HCEC 1CT (cell line): ENCODE measurements at places on chromosomes 11 and 22.

DNA sequence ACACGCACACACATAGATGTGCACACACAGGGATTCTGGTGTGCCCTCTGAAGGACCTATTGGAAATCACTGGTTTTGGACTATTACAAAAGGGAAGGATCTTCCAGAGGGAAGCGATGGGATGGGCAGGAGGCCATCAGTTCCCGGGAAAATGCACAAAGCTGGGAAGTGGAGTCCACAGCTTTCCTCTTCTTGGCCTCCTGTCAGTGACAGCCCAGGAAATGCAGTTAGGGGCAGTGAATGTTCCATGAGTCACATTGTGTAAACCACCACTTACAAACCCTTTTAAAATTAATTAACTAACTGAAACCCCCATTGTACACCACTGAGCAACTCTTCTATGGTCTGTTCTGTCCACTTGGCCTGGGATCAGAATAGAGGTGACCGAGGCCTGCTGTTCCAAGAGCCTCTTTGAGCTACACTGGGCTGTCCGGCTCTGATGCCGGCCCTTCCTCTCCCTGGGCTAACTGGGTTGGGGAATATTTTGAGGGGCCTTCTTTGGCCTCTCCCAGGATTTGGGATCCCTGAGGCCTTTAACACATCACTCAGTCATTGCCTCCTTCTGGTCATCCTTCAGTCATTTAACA, 137.7 kb downstream of the FEZ1 start:
- peak; percentile 43 for DNase-seq

DNA sequence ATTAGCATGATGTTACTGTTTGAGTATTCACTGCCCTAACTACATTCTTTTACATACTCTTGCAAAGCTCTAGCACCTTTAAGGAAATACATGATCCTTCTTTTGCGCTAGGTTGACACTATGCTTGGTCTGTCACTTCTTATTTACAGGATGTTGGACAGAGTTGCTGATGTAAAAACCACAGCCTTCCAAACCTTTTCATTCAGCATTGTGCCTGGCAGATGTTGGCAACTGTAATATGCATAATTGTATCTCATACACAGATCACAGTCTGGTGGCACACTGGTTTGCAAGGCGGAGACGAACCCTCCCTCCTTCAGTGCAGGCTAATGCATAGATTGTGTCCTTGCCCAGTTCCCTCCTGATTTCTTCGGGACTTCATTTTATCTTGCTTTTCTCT, 224.1 kb downstream of the SNX19 start:
- DNase-seq = no peak

DNA sequence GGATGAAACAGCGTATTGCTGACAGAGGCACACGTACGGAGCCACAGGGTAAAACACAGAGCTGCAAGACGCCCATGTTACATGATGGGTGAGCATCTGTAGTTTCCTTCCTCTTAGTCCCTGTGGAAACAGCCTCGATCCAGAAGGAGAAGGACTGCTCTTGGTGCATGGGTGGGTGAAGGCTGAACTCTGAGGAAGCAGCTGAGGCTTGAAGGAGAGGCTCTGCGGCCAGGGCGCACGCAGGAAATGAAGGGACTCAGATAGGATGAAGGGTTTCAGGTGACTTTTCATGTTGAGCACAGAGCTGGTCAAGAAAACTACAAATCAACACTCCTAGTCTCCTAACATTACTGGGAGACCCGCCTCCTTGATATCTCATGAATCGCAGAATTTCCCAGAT, 65.7 kb upstream of the ADA2 start:
- DNase-seq = no peak

DNA sequence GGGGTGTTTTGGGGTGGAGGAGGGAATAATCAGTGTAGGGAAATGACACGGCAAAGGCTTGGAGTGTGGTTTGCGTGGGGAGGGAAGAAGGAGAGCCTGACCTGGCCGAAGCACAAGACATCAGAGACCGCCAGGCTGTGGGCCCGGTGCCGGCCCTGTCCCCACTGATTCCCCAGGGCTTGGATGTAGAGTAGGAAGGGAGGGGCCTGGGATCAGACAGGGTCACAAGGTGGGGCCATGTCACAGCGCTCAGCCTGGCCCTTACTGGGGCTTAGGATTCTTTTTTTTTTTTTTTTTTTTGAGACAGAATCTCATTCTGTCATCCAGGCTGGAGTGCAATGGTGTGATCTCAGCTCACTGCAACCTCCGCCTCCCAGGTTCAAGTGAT, 9.8 kb downstream of the PICK1 start:
- no peak for DNase-seq

DNA sequence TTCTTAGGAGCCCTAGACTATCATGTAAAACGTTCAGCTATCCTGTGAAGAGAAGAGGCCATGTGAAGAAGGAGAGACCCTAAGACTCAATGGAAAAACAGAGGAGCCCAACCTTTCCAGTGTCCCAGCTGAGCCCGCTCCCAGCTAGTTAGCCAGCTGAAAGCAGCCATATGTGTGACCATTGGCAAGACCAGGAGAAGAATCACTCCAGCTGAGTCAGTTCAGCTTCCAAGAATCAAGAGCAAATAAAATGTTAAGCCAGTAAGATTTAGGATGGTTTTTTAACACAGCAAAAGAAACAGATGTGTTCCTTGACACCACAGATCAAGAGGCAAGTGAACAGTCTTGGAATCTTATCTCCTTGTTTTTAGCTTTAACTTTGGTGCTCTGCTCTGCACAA, 108.0 kb downstream of the CCDC81 start:
- DNase-seq = no peak

DNA sequence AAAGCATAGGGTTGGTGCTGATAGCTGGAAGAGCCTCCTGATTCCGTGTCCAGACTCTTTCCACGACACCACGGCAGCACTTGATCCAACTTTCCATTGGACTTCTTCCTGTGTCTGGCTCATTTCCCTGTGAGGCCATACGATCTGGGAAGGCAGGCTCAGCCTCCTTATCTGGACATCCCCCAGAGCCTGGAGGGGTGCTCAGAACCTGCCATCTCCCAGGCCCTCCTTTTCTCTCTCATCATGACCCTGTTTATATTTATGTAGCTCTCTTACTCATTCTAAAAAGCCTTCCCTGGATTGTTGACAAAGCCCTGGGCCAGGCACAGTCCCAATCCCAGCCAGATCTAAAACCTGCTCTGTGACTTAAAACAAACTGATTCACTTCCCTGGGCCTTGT, 7.8 kb upstream of the BCL9L start:
- no peak for DNase-seq

DNA sequence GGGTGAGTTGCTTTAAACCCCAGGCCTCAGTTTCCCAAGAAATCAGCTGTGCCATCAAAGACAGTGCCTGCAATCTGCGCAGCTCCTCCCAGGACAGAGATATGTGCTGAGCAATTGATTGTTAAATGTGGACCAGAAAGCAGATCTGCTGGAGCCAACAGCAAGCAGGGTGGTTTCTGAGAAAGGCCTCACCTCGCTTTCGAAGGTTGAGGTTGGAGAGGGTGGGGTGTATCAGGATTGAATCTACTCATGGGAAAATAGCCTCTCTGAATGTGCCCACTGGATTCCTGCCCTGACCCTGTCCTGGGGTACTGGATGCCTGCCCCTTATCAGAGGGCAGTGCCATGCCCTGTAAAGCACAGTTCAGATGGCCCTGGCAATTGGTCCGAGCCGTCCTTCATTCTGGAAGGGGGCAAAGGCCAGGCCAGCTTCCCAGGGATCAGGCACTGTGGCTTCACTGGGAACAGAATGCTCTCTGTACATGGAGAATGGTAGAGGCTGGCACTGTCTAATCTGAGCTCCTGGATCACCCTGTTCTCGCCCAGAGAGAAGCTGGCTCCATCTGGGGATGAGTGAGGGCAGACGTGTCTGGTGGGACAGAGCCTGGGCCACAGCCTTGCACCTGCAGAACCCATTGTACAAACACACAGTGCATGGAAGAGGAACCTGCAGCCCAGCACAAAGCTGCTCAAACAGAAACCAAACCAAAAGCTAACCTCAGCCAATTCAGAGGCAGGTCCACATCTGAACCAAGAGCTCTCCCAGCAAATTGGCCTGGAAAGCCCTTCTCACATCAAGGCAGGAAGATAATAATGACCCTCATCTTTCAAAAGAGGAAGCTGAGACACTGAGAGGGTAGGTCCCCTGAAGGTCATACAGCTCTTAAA, 15.2 kb downstream of the DHCR7 start:
- no peak for DNase-seq

GRCh38 chr11:28038775-28039174, 69.2 kb downstream of the KIF18A start:
- DNase-seq = no peak

DNA sequence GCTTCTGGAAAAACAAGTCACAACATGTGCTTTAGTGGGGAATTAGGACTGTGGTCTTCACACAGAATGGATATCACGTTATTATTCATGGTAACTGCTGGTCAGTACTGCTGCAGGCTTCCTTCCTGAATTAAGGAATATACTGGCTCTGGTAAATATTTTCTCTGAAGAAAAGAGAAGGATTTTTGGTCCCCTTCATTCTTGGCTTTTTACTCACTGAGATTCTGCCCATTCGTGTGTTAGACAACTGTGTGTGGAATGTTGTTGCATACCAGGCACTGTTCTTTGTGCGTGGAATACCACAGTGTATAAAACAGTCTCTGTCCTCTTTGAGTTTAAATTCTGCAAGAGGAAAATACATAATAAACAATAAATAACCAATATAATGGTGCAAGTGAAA, 80.3 kb downstream of the ALX4 start:
- no peak for DNase-seq

DNA sequence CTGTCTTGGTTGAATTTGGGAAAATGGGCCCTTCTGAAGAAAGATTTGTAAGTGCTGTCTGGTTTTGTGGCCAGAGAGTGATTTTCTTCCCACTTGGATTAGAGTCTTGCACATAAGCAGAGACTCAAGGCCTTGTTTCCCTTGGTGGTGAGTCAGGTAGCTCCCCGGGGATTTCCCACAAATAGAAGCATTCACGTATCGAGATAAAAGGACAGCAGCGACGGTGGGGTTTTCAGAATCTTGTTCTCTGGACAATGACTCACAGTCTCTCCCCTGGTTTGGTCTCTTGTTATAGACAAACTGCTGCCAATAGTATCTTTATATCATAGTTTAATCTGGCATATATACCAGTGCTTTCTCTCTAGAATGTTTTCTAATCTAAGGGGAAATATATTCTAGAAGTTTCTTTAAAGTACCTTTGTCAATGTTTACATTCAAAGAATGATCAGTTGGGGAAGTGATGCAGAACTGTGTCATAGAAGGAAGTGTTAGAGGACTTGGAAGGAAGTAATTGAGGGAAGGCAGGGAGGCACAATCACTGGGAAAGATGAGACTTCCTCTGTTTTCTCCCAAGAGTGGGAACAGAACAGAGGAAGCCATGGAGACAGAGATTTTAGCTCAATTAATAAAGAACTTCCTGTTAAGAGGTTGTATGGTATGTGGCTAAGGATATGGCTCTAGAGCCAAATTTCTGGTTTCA, 18.1 kb downstream of the POLA2 start:
- peak; percentile 81 for DNase-seq

DNA sequence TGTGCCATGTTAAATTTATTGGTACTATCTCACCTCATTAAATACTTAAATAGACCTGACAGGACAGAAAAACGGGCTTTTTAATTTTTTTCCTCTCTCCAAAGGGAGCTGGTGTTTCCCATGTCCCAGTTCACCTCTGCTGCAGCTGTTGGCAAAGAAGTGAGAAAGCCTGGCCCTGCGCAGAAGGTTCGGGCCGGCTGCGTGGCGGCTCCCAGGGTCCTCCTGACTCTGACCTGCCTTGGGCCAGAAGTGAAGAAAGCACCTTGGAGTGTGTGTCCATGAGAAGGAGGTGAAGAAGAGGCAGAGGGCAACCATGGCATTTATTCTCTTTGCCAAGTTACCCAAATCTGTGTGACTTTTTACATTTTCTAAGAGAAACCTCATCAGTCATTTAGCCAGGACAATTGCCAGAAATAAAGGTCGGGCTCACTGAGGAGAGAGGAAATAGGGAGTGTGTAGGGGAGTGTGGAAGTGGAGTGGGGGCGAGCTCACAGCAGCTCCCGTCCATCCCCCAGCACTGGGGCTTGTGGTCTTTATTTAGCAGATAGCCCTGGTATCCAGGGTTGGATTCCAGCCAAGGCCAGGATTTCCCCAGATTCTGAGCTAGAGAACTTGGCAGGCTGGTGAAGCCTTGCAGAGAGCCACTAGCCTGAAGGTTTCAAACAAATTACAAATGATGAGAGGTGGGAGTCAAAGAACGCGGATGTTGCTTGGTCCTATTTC, 102.4 kb upstream of the CADM1 start:
- no peak for DNase-seq
